ENCODE measurements at places on chromosomes 16 and 17. TPM values are rescaled to one million over a fixed set of nuclear protein-coding genes. Genes with fewer than 3 reads are reported as not detected.

FOXL1 gene
- total RNA-seq = 10.9 TPM

PIRT gene
- not detected for total RNA-seq

IL34 gene
- 3.7 TPM for total RNA-seq

GRCh38 chr16:59213952-59214351, 479.8 kb upstream of the GOT2 start:
- DNase-seq = no peak

- DNase-seq = no peak
Measured at GRCh38 chr16:86568677-86569623, 2.3 kb downstream of the FOXC2 start.

DNA sequence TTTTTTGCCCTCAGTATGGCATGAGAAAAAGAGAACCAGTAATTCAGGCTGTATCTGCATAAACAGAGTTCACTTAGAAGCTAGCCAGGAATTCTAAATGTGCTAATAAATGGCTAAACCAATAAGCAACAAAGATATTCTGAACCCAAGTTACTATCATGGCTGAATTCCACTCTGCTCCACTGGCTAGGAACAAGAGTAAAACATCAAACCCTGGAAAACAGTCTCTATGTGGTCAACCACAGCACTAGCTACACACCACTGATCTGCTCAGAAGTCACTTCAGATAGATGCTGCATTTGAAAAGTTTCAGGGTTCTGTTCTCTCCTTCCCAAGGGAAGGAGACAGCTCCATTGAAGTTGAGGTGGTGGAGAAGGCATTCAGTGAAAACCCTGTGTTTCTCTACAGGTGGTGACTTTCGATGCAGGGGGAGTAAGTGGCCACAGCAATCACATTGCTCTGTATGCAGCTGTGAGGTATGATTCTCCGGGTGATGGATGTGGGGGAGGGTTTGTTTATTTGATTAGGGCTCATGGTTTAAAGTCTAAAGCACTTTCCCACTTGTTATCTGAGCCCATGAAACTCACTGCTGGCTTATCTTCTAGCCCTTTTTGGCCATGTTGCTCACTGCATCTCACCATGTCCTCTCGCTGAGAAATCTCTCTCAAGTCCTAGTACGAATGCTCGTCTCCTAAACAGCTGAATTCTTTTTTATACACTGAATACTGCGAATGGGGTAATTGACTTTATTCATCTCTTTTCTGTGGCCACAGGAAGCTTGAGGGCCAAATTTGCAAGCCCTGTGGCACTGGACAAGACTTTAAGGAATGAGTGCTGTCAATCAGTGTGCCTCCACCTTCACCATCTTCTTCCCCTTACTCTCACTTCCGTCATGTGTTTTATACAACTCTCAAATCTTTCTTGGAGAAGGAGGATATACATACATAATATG, 39.9 kb downstream of the CENPV start:
- no peak for DNase-seq

All from ureter (tissue), 1 donor.